Heart left ventricle (tissue), 16 donors: ENCODE measurements at places on chromosomes 3 and 15. TPM values are rescaled to one million over a fixed set of nuclear protein-coding genes. Genes with fewer than 3 reads are reported as not detected.
A peak's percentile ranks its signal among the peaks of the same experiment; 100 is the strongest.

GUCA1C gene
- total RNA-seq, result 3.4 TPM

RIOX2 gene
- total RNA-seq, result 15.2 TPM

- DNase-seq, result no peak
These were observed 305.6 kb upstream of the STT3B start for GRCh38 chr3:31227131-31227562.

DNA sequence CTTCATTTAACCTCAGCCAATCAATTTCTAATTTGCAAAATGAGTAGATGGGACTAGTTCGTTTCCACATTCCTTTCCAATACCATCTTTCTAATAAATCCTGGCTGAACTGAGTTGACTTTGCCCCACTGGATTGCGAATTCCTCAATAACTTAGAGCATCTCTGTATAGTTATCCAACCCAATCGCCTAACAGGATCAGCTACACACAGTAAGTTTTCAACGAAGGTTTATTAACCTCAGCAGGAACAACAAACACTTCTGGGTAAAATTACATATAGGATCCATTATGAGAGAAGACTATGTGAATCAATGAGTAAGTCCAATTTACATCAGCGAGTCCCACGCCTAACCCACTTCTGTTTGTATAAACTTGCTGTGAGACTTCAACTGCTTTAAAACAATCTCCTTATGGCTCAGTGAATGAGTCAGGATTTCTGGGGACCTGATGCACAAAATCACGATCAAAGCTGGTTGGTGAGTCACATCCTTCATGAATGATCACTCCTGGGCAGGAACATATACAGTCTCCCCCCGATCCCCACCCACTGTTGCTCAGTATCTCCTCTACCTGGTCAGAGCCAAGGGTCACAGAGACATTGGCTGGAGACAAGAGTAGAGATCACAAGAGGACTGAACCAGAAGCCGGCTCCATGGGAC is 142.8 kb downstream of the EDEM1 start:
- DNase-seq, result no peak

- peak; percentile 57 for DNase-seq
These were observed 19.5 kb downstream of the MESD start for GRCh38 chr15:80970018-80970657.

GRCh38 chr3:158152186-158152585 is 42.3 kb downstream of the RSRC1 start:
- no peak for DNase-seq

DNA sequence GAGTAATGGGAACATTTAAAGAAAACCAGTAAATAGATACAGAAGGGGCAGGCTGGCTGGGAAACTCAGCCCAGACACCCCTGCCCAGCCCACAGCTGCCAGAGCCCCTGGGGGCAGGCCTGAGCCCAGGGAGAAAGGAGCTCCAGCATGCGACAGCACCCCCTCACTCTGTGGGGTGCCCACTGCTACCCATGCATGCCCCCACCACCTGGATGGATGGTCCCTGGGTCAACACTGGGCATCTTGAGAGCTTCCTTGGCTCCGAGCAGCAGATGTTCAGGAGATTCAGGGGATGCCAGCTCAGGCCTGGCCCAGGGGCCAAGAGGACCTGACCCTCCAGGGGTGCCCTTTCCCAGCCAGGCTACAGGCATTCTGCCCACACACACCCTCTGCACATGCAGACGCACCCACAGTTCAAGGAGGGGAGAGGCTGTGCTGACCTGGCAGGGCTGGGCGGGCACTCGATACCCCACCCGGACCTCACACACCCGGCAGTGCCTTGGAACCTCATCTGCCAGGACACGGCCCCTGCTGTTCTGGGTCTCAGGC is 31.5 kb downstream of the PTH1R start:
- no peak for DNase-seq

GRCh38 chr3:188955919-188956318 is 215.9 kb upstream of the TPRG1 start:
- no peak for DNase-seq
